ENCODE measurements at places on chromosomes 5 and 9.

GRCh38 chr5:136057401-136058038 is 28.7 kb downstream of the TGFBI start:
- peak; percentile 3 for DNase-seq

DNA sequence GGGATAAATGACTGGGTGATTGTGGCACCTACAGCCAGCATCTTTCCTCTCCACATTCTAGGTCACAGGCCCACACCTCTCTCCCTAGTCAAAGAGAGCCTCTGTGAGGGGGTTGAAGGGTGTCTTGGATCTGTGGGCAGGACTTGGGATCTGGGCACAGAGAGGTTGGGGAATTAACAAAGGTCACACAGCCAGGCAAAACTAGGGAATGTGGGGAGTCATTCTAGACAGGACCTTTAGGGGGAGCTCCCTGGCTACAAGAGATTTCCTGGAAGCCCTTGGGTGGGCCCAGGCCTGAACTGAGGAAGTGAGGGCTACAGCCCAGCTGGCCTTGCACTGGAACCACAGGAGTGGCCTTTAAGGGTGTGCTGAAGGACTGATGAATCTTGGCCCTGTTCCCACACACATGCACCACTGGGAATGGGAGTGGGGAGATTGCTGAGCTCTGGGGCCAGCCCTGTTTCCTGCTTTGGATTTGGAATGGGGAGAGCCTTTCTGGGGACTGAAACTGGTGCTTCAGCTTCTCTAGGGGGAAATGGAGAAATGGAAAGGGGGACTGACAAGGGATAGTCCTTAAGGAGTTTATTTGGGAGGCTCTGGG is 12.4 kb upstream of the CXXC5 start:
- DNase-seq: no peak

GRCh38 chr9:81666123-81666522 is 23.2 kb downstream of the TLE1 start:
- no peak for DNase-seq

- DNase-seq: no peak
These were observed 188.8 kb downstream of the ADCY2 start for GRCh38 chr5:7584749-7585148.

- DNase-seq: no peak
These were observed 49.5 kb upstream of the MAP1B start for GRCh38 chr5:72057816-72058215.

- DNase-seq: no peak
These were observed 518.3 kb downstream of the CTNND2 start for GRCh38 chr5:11385901-11386293.

DNA sequence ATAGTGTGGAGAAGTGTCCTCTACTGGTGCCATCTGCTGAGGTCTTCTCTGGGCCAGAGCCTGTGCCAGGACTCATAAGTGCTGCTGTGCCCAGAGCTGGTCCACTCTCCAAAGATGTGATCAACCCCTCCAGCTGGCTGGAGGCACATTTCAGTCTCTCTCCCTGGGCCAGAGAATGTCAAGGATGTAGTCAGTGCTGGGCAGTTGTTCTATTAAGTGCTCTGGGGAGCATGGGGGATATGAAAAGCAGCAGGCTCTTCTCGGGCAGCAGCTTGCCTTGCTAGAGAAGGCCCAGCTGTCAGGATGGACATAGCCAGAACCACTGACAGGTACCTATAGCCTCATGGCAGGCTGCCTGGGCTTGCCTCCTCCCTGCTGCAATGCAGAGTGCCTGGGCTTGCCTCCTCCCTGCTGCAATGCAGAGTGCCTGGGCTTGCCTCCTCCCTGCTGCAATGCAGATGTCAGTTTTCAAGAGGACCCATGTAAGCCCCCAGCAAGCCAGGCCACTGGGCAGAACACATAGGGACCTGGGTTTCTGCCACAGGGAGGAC is 157.2 kb upstream of the PANK3 start:
- DNase-seq: no peak

DNA sequence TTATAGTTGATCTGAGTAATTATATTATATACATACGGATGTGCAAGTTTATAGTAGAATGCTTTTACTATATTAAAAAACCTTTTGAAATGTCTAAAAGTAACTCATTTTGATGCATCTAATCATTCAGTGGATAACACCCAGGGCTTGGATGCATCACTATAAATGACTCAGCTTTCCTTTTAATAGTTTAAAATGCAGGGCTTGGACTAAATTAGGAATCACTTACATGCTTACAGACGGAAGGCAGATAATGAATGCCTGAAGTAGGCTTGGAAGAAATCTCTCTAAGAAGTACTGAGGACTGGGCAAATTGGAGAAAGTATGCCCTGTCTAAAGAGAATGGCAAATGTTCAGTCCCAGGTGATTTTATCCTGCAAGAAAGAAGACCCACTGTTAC is 362.5 kb upstream of the CCNH start:
- DNase-seq: no peak

GRCh38 chr5:157384971-157385709 is 74.9 kb upstream of the NIPAL4 start:
- no peak for DNase-seq

DNA sequence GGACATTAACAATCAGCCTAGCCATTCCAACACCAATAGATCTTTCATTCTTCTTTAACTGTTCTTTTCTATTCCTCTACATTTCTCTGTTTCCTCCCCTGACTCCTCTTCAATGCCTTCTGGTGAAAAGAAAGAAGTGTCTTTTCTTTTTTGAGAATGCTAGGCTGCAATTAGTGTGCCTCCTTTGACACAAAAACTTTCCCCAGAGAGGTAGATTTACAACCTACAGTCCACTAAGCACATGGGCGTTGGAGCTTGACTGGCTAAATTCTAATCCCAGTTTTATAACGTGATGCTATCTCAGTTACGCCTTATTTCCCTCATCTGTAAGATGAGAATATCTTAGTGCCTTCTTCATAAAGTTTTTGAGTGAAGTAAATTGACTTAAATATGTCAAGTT is 16.9 kb upstream of the ANKRD55 start:
- no peak for DNase-seq

- DNase-seq: no peak
These were observed 56.1 kb upstream of the ZNF300 start for GRCh38 chr5:150960791-150961396.

DNA sequence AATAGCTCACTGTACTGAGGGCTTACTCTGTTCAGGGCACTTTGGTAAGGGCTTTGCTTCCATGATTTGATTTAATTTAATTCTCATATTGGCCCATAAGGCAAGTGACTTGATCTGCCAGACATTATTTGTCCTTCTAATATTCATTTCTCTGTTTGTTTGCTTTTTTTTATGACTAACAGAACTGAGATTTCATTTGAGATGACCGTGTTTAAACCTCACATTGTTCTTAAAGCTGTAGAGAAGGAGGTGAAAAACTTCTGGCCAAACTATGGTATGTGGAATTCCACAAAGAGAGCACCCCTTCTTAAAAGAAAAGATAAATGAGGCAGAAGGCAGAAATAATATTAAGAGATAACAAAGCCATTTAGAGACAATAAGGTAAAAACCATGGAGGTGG is 775.6 kb upstream of the ACO1 start:
- no peak for DNase-seq

GRCh38 chr5:103092676-103093075 is 27.3 kb downstream of the GIN1 start:
- DNase-seq: no peak

- no peak for DNase-seq
These were observed 17.5 kb downstream of the DBH start for GRCh38 chr9:133653638-133654037.

GRCh38 chr9:27473111-27473529 is 51.0 kb upstream of the IFNK start:
- DNase-seq: no peak

DNA sequence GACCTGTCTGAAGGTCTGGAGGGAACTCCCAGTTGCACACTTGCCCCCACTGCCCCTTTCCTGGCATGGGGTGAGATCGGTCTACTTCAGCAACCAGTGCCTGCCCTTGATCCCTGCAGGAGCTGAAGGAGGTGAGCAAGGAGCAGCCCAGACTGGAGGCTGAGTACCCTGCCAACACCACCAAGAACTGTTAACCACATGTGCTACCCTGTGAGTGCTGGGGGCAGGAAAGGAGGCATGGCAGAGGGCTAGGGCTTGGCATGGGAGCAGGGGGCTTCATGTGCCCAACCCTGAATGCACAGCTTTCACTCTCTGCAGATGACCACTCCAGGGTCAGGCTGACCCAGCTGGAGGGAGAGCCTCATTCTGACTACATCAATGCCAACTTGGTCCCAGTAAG is 17.3 kb upstream of the SPTLC1 start:
- DNase-seq: no peak

- DNase-seq: no peak
These were observed 837 bp downstream of the PCDHB2 start for GRCh38 chr5:141095263-141095641.

DNA sequence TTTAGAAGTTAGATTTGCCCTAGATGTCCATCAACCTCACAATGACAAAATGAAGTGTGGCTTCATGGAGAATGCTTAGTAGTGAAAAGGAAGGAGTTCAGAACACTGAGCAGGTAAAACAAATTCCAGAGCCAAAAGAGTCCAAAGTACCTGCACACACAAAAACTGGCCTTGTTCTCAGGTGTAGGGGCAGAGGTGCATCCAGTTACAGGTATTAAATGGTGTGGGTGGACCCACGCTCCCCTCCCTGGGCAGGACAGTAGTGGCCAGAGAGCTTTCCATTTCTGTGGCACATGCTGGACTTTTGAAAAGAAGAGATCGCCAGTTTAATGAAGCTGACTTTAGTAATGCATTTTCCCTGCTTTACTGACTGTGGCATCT is 47.2 kb downstream of the SECISBP2 start:
- DNase-seq: no peak

DNA sequence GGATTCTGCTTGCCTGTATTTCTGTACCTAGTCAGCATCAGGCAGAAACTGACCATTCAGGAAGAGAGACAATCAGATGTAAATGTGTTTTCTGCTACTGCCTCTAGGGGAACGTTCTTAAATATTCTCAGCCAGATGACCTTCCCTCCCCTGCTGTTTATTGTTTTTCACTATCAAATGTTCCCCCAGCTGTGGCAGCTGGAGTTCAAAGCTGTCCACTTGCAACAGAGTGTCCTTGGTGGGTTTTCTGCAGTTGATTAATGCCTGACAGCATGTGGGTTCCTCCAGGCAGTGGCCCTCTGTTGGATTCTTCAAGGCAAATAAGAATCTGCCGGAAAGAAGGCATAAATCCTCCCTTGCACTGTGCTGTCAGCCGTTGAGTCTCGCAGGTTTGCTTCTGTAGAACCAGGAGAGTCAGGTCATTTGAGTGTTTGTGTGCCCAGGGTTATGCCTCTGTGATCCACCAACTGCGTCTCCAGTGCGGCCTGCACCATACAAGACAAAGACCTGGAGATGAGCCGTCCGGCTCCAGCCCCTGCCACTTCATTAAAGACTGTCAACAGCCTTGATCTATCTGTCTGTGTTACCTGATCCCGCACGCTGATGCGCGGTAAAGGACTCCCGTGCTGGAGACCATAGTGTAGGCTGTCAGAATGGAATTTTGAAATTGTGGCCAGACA is 203.4 kb downstream of the GADD45G start:
- DNase-seq: no peak

GRCh38 chr5:158727136-158727535 is 372.6 kb downstream of the EBF1 start:
- DNase-seq: no peak

GRCh38 chr9:137173796-137174664 is 2.2 kb upstream of the TMEM210 start:
- DNase-seq: no peak

- no peak for DNase-seq
These were observed 32.0 kb downstream of the DAPK1 start for GRCh38 chr9:87529671-87530070.

DNA sequence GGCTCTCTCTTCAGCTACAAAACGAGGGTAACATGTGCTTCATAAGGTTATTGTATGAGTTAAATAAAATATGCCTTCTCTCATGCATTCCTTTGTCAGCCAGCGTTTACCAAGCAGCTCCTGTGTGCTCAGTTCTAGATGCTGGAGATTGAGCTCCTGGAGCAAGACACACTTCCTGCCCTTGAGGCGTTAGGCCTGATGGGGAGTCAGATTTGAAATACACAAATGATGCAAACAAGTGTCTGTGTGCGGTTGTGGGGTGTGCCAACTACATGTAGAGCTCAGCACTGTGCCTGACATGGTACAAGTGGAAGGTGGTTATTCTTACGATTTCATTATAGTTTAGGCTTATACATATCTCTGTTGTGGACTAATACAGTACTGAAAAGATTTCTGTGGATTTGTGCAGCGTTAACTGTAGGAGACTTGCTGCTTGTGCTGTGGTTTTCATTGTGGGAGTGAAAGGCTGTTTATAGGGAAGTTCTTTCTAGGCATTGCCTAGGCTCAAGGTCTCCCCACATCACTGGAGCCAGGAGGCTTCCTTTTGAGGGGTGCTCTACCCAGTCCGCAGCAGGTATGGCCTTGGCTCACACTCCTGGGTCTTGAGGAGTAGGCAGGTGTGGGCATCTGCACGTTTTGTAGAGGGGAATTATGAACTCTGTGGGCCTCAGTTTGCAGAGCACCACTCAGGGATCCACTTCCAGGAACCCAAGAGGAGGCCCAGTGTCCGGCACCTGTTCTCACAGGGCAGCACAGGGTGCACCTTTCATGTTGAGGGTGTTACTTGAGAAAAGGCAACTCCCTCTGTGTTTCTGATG is 39.8 kb upstream of the ANGPTL2 start:
- peak; percentile 56 for DNase-seq

GRCh38 chr5:134511796-134512660 is 13.4 kb upstream of the JADE2 start:
- DNase-seq: no peak

- DNase-seq: no peak
These were observed 350.8 kb downstream of the EFNA5 start for GRCh38 chr5:107319901-107320300.

DNA sequence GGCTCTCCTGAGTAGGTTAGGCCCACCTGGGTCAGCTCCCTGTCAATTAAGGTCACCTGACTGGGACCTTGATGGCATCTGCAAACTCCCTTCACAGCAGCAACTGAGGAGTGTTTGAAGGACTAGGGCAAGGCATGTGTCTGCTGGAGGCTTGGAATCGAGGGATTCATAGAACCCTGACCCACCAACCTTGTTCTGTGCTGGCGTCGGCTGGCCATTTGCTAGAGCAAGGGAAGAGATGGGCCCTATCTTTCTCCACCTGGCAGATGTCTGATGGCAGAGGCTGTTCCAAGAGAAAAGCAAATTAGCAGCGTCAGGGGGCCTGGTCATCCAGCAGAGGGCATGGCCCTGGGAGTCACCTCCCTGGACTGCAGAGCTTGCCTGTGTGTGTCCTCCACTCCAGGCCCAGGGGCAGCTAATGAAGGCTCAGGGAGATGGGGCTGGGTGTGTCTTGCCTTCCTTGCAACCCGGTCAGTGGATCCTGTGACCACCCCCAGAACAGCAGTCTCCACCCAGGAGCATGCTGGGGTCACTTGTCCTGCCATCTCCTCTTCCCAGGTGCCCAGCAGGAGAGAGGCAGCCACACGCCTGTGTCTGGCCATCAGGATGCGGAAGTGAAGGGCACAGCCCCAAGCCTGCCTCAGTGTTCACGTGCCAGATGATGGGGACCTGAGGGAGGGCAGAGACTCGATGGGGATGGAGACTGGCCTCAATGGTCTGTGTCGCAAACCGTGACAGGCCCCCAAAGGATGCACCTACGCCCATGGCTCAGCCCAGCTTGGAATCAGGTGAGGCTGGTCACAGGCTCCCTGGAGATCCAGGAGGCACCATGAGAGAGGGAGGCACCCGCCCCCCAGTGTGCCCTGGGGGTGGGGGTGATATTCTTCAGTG is 53.9 kb downstream of the BARX1 start:
- DNase-seq: peak; percentile 4

Measured in activated CD4-positive, alpha-beta memory T cell treated with anti-CD3 and anti-CD28 coated beads for 36 hours (primary cell).